ENCODE measurements at places on chromosomes 12 and 14.

- no peak for DNase-seq
Observed at GRCh38 chr14:77830692-77831091, 30.8 kb downstream of the ADCK1 start.

DNA sequence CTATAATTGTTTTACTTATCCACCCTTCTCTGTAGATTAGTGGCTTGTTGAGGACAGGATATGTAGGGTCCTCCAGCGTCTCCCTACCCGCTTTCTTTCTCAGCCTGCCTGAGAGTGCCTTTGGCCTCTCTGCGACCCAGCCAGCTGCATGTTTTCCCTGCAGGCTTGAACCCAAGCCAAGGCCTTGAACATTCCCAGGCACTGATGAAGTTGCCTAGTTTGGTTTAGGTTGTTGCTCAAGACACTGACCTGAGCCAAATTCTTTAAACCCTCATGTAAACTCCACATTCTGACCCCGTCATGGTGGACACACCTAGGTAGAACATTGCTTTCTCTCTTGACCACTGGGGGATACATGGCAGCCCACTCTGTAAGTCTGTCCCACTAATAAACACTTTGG is 33.4 kb upstream of the TXNRD1 start:
- no peak for DNase-seq

DNA sequence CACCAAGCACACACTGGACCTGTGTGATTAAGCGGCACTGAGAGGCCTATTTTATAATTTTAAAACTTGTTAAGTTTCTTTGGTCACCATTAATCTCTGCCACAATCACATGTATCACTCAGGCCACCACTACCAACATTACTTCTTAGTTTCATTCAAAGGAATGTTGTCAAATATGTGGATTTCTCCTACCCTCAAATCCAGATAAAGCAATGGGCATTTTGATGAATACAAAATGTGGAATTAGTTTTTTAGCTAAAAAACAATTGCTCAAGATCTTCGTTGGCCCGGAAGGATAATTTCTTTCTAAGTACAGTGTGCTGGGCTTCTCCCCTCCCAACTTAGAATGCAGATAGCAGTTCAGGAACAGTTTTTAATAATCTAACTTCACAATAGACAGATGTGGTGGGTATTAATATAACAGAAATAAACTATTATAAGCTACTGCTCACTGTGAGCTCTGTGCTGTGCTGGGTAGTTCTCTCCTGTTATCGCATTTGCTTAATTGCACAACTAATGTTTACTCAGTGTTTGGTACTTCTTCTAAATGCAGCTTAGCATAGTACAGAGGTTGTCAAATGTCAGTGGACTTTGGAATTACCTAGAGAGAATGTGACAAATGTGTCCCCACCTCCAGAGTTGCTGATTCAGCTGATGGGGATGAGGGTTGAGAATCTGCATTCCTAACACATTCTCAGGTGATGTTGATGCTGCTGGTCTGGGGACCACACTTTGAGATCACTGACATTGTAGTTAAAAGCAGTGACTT is 266.7 kb upstream of the AMIGO2 start:
- DNase-seq, result no peak

GRCh38 chr12:51534216-51535074 is 56.6 kb upstream of the SCN8A start:
- no peak for DNase-seq

DNA sequence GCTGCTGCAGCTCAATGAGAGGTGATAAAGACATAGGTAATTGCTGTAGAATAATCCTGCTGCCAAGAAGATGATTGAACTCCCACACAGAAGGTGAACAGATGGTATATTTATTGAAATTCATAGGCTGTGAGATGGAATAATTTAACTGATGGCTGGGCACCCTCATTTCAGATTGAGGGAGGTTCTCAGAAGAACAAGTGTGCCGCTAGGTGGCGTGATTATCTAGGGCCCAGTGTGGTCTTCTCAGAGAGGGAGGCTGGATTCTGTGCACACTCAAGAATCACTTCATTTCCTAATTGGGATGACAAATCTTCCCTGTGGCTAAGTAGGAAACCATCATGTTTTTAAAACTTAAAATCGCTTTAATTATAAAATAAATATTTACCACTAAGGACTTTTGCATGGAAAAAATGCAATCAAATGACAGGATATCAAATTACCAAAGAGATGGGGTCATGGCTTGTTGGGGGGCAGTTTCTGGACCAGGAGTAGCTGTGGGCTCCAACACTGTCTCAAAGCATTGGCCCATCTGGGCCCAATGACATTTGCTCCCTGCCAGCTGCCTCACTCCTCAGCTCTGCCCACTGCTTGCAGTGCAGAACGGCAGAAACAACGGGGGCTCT is 132.3 kb downstream of the SNAPC1 start:
- peak; percentile 75 for DNase-seq

DNA sequence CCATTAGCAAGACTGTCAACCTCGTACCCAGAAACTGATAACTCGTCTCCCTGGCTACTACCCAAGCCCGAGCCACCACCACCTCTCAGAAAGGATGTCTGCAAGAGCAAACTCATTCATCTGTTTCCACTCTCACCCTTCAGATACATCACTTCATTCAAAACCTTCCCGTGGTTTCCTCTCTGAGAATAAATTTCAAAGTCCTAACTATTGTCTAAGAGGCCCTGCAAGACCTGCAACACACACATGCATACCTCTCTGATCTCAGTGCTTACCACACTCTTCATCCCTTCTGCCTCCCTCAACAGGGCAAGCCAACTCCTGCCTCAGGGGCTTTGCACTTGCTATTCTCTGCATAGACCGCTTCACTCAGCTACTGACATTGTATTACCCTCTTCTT is 40.6 kb downstream of the PPP1R13B start:
- no peak for DNase-seq
